ENCODE measurements at places on chromosomes 16 and 17.

GRCh38 chr17:33459078-33459940 lies 166.2 kb upstream of the ASIC2 start:
- no peak for DNase-seq

DNA sequence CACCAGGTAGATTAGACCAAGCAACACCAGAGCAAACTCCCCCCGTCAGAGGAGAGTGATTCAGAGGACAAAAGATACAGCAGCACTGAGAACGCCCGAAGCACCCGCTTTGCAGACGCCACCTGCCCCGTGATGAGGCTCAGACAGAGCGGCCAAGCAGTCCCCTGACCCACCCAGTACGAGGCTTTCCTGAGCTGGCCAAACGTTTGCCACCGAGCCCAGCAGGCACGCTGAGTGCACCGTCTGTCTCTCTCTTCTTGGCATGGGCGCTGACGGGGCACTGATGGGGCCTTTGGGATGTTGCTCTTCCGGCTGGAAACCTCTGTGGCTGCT lies 19.4 kb upstream of the WDR45B start:
- no peak for DNase-seq

GRCh38 chr16:80693553-80693952 lies 110.8 kb downstream of the CDYL2 start:
- no peak for DNase-seq

DNA sequence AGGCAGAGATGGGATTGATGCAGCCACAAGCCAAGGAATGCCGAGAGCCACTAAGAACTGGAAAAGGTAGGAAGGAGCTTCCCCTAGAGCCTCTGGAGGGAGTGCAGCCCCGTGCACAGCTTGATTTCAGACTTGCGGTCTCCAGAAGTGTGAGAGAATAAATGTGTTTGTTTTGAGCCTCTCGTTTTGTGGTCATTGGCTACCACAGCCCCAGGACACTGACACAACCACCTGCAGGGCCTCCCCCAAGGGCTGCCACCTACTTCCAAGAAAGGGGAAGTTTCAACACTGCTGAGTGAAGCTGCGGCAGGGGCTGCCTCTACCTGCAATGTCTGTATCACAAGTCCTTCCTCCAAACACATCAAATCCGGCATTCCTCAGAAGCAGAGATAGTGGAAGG lies 346.9 kb downstream of the C16orf95 start:
- no peak for DNase-seq

- DNase-seq = no peak
These were observed 1.8 kb upstream of the SLC16A3 start for GRCh38 chr17:82226809-82227628.

DNA sequence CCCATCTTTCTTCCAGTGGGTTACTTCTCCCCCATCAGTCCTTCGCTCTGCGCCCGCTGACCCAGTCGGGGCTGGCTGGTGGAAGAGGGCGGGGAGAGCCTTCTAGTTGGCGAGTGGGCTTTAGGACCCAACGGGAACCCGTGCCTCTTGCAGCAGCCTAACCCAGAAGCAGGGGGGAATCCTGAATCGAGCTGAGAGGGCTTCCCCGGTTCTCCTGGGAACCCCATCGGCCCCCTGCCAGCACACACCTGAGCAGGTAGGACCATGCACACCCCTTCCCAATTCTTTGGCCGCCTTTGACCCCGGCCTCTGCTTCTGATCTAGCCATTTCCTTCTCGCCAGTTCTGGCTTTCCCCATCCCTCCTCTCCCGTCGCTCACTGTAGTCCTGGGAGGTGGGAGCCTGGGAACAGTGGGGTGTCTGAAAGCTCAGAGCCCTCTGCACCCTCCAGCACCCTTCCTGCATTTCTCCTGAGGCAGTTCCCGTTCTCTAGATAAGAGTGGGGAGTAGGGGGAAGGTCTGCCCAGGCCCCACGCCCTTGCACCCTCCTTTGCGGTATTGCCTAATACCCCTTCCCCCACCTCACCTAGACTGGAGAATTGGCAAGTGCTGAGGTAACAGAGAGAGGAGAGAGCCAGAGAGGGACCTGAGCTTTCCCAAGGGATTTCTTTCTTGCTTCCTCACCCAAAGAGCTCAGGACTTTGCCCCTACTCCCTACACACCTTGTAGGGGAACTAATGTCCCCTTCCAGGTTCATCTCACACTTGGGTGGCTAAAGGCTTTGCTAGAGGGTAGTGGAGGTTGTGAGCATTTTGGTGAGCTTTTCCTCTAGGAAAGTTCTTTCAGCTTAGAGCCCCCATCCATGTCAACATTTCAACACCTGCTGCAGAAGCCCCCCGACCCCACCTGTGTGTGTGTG lies at the start of gene RARA:
Gene RARA (plus strand): TSS at position 150 of the 918 bp plus-strand sequence. CDS start 22,039 bp downstream, outside the sequence.
- DNase-seq = peak; percentile 13

- no peak for DNase-seq
These were observed 20.5 kb downstream of the EFTUD2 start for GRCh38 chr17:44878627-44879221.

GRCh38 chr17:49191409-49191916 lies 18.9 kb downstream of the GNGT2 start:
- DNase-seq = no peak

- DNase-seq = no peak
These were observed 94.4 kb downstream of the STXBP4 start for GRCh38 chr17:55062921-55063320.

GRCh38 chr16:81600275-81600674 lies 155.7 kb downstream of the CMIP start:
- no peak for DNase-seq

GRCh38 chr16:59478838-59479237 lies 744.7 kb upstream of the GOT2 start:
- no peak for DNase-seq

DNA sequence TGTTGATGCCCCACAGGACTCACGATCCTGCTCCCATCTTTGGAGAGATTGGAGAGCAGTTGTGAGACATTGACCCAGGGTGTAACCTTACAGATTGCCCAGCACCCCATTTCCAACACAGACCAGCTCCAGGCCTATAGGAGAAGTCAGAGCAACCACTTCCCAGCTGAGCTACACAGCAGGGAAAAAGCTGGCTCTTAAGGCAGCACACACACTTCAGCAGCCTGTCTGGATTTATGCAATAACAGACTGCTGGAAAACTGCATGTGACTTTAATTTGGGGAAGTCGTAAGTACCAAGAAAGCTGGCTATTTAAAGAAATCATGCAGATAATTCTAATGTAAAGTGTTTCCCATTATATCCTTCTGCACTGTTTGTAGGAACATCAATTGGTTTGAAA lies 30.8 kb downstream of the NOG start:
- DNase-seq = no peak

DNA sequence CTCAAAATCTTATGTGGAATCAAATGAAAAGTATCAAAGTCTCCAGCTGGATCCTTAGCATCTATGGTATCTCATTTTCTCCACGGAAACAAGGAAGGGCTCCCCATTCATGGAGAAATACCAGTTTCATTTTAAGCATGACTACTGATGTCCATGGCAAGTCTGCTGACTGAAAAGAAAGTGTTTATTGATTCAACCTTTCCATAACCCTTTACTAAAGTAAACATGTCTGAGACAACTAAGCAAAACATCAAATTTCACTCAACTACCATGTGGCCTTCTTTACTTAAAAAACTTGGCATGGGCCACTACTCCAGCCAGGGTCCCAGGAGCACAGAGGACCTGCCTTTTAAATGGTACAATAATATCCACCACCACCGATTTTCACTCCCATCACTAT lies 928.0 kb upstream of the SOX9 start:
- no peak for DNase-seq

- DNase-seq = no peak
These were observed 2.6 kb upstream of the TSPOAP1 start for GRCh38 chr17:58330997-58331814.

DNA sequence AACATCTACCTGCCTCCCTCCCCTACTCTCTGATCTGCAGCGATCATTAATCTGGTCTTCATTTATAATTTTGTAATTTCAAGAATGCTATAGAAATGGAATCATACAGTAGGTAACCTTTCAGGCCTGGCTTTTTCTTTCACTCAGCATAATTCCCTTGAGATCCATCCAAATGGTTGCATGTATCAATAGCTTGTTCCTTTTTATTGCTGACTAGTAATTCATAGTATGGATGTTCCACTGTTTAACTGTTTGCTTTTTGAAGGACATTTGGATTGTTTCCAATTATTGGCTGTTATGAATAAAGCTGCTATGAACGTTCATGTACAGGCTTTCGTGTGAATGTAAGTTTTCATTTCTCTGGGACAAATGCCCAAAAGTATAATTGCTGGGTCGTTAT lies 125.2 kb downstream of the USP31 start:
- DNase-seq = no peak

DNA sequence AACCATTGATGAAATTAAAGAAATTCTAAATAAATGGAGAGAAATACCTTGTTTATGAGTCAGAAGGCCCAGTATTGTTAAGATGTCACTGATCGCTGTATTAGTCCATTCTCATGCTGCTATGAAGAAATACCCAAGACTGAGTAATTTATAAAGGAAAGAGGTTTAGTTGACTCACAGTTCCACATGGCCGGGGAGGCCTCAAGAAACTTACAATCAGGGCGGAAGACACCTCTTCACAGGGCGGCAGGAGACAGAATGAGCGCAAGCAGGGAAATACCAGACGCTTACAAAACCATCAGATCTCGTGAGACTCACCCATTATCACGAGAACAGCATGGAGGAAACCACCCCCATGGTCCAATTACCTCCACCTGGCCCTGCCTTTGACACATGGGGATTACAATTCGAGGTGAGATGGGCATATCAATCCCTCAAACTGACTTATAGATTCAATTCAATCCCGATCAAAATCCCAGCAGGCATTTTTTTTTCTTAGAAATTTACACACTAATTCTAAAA lies 157.2 kb downstream of the ENGASE start:
- no peak for DNase-seq

DNA sequence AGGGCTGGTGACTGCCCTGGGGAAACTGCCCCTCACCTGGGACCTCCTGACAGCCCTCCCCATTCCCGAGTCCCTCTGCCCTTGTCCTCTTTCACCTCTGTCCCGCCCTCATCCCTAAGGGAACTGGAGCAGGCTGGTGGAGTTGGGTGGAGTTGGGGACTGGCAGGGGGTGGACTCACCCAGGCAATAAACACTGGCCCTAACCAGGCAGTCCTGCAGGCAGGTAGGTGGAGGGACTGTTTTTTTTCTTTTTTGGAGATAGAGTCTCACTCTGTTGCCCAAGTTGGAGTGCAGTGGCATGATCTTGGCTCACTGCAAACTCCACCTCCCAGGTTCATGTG lies 11.7 kb downstream of the GCGR start:
- DNase-seq = no peak

GRCh38 chr17:62723842-62724241 lies 84.3 kb downstream of the MARCHF10 start:
- no peak for DNase-seq

- no peak for DNase-seq
These were observed 9.6 kb upstream of the EIF1 start for GRCh38 chr17:41678907-41679739.

- DNase-seq = no peak
These were observed 9.2 kb upstream of the TSPOAP1 start for GRCh38 chr17:58337600-58338453.

GRCh38 chr16:20291208-20292206 lies 35.8 kb downstream of the GP2 start:
- DNase-seq = no peak
